ENCODE measurements at places on chromosomes 7 and 10.

- no peak for DNase-seq
Observed at GRCh38 chr7:135929722-135930141, 47.4 kb downstream of the MTPN start.

- DNase-seq: no peak
Observed at GRCh38 chr7:13017333-13017857, 330.0 kb downstream of the ARL4A start.

DNA sequence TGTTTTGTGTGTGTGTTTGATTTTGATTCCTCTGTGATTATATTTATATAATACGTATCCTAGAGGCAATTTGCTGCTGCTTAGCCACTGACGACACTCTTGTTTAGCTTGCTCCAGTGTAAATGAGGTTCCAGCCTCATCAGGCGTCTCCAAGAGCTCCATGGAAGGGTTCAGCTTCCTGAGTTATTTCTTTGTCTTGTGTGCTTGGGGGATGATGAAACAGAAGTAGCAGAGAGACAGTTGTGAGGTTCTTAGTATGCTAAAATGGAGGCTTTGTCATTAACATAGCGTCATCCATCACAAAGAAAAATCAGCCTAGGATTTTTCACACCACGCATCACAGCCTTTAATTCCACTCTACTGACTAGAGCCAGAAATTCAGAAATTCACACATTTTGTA, 85.1 kb downstream of the KLF6 start:
- no peak for DNase-seq

DNA sequence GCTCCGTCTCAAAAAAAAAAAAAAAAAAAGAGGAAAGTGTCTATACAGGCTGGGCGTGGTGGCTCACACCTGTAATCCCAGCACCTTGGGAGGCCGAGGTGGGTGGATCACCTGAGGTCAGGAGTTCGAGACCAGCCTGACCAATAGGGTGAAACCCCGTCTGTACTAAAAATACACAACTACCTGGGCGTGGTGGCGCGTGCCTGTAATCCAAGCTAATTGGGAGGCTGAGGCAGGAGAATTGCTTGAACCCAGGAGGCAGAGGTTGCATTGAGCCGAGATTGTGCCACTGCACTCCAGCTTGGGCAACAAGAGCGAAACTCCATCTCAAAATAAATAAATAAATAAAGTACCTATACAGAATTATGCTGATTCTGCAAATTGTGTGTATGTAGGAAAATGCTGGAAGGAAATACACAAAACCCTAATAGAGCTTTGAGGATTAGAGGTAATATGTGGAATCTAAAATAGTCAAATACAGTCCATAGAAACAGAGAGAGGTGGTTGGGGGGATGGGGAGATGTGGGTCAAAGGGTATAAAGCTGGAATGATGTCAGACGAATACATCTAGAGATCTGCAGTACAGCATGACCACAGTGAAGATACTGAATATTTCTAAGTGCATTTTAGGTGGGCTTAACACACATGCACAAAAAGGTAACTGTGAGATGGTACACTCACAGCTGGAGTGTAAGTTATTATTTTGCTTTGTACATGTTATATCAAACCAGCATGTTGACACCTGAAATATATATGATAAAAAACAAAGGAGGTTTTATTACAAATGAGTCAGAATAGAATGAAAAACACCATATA, 174.5 kb upstream of the KLF14 start:
- DNase-seq: no peak

- DNase-seq: no peak
Observed at GRCh38 chr7:96401200-96401599, 79.3 kb upstream of the SLC25A13 start.

GRCh38 chr7:128211626-128212025, 29.5 kb upstream of the LEP start:
- no peak for DNase-seq

- DNase-seq: no peak
Observed at GRCh38 chr10:78963074-78964034, 105.4 kb upstream of the ZMIZ1 start.

- DNase-seq: no peak
Observed at GRCh38 chr10:124622866-124623536, 121.2 kb downstream of the FAM53B start.

- no peak for DNase-seq
Observed at GRCh38 chr7:112185005-112185834, 21.0 kb downstream of the DOCK4 start.

GRCh38 chr7:52360541-52360940, 674.9 kb upstream of the POM121L12 start:
- no peak for DNase-seq

DNA sequence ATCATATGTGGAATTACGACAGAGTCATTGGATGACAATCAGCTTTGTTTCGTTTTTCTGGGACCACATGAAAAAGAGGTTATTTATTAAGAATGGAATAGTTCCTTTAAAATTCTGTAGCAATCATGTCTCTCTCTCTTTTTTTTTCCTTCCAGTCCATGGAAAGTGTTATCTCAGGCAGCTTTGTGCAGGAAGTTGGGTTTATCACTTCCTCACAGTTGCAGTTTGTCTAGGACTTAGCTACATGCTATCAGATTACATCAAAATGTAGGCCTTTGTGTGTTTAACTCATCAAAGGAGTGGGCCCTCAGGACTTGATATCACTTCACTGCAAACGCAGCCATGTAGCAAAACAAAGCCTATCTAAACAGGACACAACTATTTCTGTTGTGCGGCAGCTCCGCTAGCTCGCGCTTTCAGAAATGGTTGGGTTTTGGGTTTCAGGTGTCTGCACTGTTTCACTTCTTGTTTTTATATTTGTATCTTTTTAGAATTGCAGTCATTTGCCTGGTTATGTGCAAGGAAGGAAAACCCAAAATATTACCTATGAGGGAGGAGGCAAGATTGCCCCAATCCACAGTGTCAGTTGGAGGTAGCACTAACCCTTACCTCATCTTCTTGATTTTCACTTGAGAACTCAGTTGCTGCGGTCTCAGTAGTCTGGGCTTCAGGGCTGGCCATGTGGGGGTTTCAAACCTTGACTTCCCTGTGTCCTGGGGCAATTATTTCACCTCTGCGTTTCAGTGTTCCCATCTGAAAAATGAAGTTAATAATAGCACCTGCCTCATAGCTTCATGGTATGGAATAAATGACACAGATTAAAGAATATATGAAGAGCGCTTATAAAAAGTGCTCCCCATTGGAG, 66.7 kb downstream of the HHEX start:
- no peak for DNase-seq

GRCh38 chr10:86785968-86786367, 29.5 kb downstream of the BMPR1A start:
- DNase-seq: no peak

Measured in stimulated activated CD4-positive, alpha-beta T cell treated with anti-CD3 and anti-CD28 coated beads, Interleukin-1b, Interleukin-23, amount 100 ng/mL, for 1 hour (primary cell).